CD4-positive, alpha-beta T cell (primary cell): ENCODE measurements at places on chromosomes 1 and 21.

- DNase-seq = peak; percentile 46
Observed at GRCh38 chr1:150976879-150977694, 2.5 kb upstream of the CERS2 start.

DNA sequence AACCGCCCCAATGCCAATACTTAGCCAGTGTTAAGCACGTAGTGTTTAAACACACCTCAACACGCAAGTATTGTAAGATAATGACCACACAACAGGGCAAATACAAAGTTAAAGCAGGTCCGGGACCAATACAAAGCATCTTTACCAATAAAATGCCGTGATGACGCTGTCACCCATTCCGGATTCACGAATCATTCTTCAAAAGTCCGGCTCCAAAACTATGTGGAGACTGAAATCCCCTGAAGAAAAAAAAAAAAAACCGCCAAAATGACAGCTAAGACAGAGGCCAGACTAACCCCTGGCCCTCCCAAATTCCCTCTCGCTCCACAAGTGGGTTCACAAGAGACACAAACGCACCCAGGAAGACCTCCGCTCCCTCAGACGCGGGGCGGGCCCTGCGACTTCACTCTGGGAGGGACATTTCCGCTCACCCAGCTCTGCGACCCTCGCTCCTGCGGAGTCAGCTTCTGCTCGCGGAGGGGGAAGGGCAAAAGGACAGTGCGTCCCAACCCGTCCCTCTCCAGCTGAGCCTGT, 625 bp upstream of the DARS2 start:
- DNase-seq = no peak

GRCh38 chr1:215888159-215888558, 321.1 kb downstream of the KCTD3 start:
- DNase-seq = no peak

GRCh38 chr1:68384872-68385411, 64.8 kb downstream of the RPE65 start:
- DNase-seq = no peak

- DNase-seq = no peak
Observed at GRCh38 chr1:15452216-15452615, 4.3 kb upstream of the CELA2A start.
